Myometrial cell (primary cell): ENCODE measurements at places on chromosomes 1 and 21. TPM values are rescaled to one million over a fixed set of nuclear protein-coding genes. Genes with fewer than 3 reads are reported as not detected.

TTC24 gene
- total RNA-seq: not detected in 2 replicates

SLC66A1 gene
- 19.0 and 25.2 TPM in 2 replicates for total RNA-seq

SYNC gene
- 17.9 and 19.5 TPM in 2 replicates for total RNA-seq

MX1 gene
- total RNA-seq: 6.7 and 19.3 TPM in 2 replicates
